ENCODE measurements at places on chromosomes 2 and 18.

GRCh38 chr18:31447530-31448191 lies at the start of gene DSG3:
Gene DSG3, plus strand, starts transcription at chr18:31447741. Its CDS starts 137 bp downstream, at chr18:31447878.
- peak; percentile 94 for DNase-seq

DNA sequence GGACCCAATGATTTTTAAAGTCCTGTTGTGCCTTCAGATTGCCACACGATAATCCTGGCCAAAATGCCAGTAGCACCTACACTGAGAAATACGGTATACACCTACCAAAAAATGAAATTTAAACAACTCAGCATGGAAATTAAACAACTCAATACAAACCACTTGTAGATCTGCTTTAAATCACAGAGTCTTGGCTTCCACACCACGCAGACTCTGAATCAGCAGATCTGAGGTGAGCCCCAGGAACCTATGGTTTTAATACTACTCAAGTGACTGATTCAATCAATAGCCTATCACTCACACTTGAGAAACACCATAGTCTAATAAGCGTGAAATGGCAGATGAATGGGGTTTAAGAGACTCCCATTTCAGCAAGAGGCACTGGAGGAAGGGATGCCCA lies 46.9 kb downstream of the MAP4K3 start:
- DNase-seq = no peak

GRCh38 chr2:121211689-121212151 lies 73.3 kb downstream of the TFCP2L1 start:
- DNase-seq = peak; percentile 70

- no peak for DNase-seq
Measured at GRCh38 chr2:117613101-117613500, 201.4 kb upstream of the DDX18 start.

DNA sequence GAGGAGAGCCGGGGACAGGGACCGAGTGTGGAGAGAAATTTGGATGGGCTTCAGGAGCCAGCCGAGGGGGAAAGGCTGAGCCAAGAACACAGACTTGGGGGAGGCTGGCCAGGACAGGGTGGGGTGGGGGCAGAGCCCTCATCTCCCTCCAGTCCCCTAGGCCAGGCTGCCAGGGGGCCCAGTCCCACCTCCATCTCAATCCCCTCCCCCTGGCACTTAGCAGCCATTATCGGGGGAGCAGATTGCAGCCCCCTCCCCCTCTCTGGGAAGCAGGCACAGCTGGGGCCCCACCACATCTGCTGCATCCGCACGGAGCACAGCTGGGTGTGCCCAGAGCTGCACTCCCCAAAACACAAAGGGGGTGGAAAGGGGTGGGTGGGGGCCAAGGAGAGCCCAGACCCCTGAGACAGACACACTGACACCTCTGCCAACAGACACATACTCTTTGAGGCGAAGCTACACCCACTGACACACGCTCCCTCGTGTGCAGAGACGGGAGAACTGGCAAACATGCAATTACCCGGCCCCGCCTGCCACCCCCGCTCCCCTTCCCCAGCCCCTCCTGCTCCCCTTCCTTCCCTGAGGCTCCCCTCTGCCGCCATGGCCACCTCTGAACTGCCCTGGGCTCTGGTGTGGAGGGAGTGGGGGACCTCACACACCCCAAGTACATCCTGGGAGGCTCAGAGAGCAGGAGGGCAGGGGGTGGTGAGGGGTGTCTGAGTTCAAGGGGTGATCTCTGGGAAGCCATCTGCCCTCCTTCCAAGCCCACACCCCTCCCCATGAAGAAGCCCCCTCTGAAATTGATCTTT lies 5.1 kb upstream of the ASIC4 start:
- no peak for DNase-seq

- DNase-seq = no peak
Measured at GRCh38 chr2:73385123-73385503, 523 bp upstream of the ALMS1 start.

GRCh38 chr2:149466635-149467034 lies 120.9 kb downstream of the MMADHC start:
- DNase-seq = no peak

DNA sequence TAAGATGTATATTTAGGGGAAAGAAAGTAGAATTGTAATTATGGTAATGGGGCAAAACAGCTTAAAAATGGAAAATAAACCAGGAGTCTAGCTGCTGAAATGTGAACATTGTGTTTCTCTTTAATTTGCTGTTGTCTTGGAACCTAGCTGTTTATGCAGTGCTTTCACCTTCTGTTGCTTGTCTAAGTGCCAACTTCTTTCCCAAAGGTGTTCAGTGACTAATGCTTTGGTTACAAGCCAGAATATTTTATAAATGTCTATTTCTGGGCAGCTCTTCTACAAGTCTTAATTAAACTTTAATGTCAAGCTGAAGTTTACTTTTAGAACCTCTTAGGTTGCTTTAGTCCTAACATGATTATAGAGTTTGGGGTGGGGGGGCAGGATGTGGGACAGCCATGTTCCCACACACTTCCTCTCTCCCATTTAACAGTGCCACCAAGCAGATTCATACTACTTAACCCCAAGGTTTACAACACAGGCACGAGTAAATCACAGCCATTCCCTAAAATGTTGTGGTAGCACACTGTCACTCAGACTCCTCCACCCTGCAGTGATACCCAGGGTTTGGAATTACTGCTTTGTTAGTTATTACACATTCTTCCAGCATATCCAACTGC lies 60.6 kb downstream of the ITGA4 start:
- DNase-seq = peak; percentile 74

DNA sequence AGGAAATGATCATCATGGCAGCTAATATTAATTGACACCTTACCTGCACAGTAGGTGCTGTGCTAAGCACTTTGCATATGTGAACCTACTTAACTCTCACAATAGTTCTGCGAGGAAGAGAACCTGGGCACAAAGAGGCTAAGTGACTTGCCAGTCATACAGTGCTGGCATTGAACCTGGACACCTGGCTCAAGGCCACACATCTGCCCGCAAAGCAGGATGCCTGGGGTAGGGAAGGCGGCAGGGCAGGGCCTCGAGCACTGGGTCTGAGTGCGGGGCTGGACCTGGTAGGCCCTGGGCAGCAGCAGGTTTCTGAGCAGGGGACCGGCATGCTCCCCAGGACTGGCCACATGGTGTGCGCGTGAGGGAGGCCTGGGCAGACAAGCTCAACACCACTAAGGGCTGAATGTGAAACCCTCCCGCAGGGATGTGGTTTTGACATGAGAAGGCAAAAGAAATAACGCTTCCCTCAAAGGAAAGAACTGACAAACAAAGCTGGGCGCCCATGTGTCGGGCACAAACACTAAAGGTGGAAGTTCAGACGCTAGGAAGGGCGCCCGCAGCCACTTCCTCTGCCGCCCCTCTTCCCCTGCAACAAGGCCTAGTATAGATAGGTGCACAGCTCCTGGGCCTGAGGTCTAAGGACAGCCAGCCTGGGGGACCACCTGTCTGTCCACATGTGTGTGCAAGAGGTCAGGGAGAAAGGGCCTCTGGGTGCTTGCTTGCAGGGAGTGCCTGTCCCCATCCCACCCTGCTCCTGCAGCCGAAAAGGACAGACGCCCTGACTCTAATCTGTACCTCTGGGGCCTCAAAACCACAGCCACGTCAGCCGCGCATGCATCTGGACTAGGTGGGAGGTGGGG lies 92.5 kb downstream of the ZFP36L2 start:
- DNase-seq = no peak

DNA sequence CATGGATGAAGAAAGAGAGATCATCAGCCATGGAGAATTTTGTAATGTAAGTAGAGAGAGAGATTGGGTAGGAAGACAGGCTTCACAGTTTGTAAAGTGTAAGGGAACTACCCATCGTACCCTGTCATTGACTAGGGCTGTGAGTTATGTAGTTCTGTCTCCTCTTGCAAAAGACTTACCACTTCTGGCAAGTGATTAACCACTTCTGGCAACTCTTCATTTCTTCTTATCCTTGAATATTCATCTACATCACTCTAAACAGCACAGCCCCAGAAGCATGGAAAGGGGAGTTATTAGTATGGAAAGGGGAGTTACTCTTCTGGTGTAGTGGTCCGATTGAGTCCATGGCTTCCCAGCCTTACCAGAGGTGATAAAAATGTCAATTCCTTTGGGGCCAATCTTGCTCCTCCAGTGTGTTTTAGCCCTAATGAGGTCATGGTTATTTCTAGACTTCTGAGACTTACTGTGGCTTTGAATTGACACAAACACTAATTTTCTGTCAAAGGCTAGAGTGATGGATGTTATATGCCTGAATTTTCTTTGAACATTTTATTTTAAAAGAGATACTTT lies 52.0 kb downstream of the STAT1 start:
- no peak for DNase-seq

DNA sequence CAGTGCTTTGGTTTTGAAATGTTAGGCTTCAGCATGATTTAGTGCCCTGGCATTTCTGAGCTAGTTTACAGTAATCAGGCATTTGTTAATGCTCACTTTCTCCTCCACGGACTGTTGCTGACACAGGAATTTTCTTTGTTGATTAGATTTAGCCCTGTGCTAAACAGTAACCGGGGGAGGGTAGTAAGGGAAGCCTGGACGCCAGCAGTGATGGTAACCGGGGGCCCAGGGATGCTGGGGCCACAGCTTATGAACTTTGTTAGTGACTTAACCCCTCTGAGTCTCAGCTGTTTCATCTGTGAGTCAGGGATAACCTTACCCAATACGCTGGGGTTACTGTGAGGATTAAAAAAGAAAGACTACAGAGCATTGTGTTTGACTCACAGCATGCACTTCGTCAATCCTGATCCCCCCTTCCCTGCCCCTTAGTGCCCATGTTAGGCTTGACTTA lies 33.5 kb downstream of the KLHL29 start:
- peak; percentile 68 for DNase-seq

GRCh38 chr2:12896318-12896982 lies 179.7 kb downstream of the TRIB2 start:
- no peak for DNase-seq

DNA sequence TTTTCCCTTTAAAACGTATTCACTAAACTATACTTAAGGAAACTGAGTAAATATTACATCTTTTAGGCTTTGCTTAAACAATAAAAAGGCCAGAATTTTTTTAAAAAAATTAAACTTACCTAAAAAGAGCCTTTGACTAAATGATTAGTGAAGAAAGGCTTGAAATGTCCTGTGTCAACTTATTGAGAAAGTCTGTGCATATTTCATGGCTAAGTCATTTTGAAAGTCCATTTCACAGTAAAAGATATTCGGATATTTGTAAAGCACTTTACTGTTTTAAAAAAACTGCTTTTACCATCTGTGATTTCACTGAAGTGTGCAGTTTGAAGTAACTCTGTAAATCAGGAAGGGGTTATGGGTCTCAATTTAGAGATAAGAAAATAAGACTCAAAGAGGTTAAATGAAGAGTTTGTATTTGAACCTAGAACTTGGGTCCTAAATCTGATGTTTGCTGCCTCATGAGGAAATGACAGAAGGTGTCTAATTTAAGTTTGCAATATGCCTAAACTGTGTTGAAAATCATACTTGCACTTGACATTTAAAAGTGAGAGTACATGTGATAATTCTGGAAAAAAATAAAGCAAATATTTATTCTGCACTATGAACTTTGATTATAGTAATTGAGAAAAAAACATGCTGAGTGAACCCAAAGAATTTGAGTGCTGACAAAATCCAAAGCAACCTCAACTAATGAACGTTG lies 50.5 kb downstream of the RAB27B start:
- DNase-seq = no peak

GRCh38 chr2:188443207-188443606 lies 151.5 kb downstream of the GULP1 start:
- DNase-seq = no peak

- no peak for DNase-seq
Measured at GRCh38 chr2:27765621-27766286, 5.8 kb upstream of the MRPL33 start.

DNA sequence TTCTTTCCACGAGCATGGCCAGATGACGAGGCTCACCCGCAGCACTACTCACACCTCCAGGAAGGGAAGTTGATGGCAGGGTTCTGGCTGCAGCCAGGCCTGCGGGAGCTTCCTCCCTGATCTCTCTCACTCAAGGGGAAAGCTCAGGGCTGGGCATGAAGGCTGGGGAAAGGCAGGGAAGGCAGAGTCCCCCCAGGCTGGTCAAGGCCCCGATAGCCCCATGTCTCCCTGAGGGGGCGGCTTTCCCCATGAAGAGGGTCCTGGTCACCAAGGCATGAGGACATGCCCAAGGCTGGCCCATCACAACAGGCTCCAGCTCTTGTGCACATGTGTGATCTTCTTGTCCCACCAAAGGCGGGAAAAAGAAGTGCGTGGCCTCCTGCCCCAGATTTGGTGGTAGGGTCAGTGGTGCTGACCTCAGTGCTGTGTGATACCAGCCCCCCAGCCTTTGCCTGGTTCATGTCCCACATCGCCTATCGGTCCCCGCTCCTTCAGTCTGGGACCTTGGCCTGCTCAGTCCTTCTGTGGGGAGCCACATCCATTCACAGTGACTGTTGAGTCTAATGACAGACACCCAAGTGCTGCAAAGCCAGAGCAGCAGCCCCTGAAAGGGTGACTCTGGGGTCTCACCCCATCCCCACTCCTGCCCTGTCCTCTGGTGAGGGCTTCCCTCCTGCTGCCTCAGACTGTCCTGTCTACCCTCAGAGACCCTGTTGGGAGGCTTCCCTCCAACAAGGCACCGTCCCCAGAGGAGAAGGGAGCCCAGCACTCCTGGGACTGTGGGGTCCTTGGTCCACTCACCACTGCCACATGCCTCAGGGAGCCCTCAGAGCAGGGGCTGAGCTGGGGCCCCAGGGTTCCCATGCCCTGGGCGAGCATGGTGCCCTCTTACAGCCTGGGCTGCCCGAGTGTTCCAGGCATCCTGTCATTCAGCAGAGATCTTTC lies 49.8 kb upstream of the ALPP start:
- DNase-seq = no peak

GRCh38 chr2:8822218-8822617 lies 15.2 kb downstream of the KIDINS220 start:
- peak; percentile 81 for DNase-seq

- DNase-seq = no peak
Measured at GRCh38 chr2:226169751-226170581, 629.7 kb downstream of the IRS1 start.

DNA sequence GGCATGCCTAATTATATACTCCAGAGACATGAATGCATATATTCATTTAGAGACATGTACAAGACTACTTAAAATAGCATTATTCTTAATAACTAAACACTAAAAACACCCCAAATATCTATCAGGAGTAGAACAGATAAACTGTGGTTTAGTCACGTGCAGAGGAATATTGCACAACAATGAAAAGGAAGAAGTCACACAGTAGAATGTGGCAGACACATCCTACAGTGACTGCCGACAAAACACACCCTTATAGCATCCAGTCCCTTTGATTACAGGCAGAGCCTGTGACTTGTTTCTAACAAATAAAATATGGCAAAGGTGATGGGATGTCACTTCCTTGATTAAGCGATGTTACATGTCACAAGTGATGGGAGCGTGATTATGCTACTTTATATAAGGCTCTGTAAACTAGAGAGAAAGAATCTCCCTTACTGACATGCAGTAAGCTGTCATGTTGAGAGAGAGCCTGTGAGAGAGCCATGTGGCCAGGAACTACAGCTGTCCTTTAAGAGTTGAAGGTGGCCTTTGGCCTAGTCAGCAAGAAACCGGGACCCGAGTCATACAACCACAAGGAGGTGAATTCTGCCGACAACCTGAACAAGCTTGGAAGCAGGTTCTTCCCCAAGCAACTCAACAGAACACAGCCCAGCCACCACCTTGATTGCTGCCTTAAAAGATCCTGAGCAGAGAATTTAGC lies 39.1 kb upstream of the LGALSL start:
- no peak for DNase-seq

- DNase-seq = no peak
Measured at GRCh38 chr18:25825979-25826776, 264.2 kb downstream of the SS18 start.
